GOT3 (cell line): ENCODE measurements at places on chromosomes 5 and 9.

GRCh38 chr5:5487585-5488360 lies 65.3 kb downstream of the ICE1 start:
- no peak for DNase-seq

GRCh38 chr9:33264003-33264472 lies 470 bp downstream of the BAG1 start:
- no peak for DNase-seq

DNA sequence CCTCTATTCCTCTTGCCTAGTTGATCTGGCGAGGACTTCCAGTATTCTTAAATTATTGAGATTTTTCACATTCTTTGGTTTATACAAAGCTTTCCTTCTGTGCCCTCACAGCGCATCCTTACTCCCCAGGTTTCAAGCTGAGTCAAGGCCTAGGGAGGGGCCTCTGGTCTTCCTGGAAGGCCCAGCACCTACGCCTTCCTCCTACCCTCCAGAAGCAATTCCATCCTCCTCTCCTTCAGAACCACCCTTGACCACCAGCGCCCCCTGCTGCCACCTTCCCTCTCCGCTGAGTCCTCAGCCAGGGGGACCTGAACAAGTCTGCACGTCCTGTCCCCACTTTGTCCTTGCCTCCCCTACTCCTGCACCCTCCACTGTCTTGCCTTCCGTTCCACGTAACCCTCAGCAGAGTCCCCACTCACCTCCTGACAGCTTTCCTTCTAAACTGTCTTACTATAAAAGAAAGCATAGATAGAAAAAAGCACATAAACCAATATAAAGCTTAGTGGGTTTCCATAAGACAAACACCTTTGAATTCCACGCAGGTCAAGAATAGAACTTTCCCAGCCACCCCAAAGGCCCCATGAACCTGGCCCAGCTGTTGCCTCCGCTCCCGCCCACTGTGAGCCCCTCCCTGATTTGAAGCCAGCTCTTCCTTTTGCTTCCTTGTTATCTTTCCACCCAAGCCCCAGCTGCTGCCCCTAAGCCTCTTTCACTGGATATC lies 63.0 kb upstream of the CTSL start:
- DNase-seq = no peak

DNA sequence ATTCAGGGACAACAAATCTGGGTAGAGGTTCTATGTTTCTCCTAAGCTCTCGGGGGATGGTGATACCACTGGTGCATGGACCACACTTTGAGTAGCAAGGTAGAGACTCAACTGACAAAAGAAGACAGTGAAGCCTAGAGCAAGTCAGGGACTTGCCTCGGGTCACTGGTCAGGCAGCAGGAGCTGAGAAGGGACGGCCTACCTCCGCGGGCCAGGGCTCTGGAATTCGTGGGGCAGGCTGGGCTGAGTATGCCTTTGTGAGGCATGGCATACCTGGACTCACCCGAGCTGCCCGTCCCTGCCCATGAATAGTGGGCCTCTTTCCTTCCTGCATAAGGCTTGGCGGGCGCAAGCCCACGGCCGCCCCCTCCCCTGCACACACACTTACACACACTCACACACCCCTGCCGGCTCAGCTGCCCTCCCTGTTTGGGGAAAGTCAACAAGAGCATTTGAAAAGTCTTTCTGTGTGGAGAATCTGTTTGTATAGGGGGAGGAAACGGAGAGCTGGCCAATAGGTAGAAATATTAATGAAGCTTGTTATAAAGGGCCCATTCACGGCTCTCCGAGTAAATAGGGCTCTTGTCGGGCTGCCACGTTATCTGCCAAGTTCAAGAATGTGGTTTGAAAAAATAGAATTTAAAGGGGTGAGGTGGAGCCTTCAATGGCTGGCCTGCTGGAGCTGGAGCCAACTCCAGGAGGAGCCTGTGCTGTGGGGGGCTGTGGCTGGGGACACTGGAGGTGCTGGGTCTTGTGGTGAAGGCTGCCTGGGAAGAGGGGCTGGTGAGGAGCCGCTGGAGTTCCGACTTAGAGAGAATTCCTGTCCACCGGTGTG lies 19.1 kb upstream of the KIF12 start:
- DNase-seq = no peak

DNA sequence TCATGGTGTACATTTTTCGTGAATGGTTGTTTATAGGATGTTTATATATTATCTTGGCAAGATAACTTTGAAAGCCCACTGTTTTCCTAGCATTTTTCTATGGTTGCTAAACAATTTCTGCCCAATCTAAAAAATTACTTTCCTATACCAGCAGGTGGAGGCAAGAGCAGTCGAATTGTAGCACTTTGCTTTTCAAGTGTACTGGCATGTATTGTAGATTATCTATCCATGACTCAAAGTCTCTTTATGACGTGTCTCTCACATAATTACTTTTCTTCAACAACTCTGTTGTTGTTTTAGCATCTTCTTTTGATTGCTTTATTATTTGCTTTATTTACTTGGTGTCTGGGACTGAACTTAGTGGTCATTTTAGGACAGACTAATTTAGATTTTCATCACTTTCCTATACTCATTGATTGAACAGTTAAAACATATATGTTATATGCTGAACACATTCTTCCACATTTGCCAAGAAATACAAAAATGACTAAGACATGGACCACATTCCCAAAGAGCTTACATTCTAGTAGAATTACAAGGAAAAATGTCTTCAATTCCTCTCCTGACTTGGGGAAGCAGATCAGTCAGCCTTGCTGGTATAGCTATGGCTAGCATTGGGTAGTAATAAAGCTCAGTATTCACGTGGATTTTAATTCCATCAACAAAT lies 20.7 kb downstream of the NLN start:
- DNase-seq = no peak

GRCh38 chr5:142978726-142979125 lies 208.5 kb downstream of the ARHGAP26 start:
- no peak for DNase-seq

DNA sequence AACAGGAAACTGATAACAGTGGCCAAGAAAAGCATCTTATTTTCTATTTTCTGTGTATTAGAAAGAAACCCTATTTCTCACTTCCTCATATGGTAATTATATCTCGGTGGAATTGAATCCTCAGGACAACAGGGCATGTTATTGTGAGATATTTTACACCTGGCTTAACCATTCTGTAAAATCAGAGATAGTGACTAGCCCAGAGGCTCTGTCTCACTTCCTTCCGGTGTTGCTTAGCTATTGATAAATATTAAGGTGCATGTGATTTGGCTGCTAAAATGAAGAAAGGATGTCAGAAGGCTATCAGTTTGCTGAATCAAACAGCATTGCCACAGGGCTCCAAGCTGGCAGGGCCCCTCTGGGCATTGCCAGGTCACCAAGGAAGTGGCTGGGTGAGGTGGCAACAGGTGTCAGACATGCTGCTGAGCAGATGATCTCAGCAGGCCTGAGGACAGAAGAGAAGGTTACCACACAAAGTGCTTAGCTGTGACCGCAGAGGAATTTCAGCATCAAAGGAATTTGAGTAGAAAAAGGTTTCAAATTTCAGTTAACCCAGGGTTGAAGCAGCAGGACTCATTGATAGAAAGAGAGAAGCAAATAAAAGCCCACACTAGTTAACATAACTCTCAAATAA lies 330.7 kb downstream of the PDE4D start:
- no peak for DNase-seq

GRCh38 chr9:73073337-73074175 lies 78.1 kb upstream of the ANXA1 start:
- no peak for DNase-seq

GRCh38 chr5:110264661-110265060 lies 461.8 kb downstream of the TMEM232 start:
- no peak for DNase-seq

- no peak for DNase-seq
Measured at GRCh38 chr5:40627706-40628105, 52.0 kb upstream of the PTGER4 start.

DNA sequence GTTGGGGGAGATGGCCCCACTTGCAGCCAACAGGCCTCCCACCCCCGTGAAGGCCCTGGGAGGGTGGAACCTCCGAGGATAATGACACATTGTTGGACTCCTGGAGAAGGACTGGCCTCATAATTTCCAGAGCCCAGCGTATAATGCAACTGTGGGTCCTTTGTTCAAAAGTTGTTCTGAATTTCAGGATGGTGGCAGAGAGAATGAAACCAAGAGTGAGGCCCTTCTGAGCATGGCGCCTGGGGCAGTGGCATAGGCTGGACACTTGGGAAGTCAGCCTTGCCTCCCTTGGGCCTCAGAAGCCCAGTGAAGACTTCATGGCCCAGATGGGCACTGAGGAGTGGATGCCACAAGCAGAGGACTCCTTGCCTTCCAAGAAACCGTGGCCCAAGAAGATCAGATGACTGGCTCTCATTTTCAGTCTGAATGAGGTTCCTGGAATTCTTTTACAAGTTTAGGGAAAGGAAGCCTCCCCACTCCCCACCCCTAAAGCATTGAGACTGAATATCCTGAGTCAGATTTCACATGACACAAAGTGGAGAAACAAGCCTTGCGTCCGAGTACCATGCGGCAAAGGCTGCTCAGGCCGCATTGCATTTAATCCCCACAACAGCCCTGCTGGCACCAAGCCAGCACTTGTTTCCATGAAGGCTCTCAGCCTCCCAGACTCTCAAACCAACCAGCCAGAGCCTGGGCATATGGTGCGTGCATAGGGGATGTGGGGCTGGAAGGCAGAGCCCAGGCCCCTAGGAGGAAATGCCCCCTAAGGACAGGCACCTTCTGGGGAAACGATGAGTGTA lies 96.7 kb upstream of the SMIM23 start:
- DNase-seq = no peak

DNA sequence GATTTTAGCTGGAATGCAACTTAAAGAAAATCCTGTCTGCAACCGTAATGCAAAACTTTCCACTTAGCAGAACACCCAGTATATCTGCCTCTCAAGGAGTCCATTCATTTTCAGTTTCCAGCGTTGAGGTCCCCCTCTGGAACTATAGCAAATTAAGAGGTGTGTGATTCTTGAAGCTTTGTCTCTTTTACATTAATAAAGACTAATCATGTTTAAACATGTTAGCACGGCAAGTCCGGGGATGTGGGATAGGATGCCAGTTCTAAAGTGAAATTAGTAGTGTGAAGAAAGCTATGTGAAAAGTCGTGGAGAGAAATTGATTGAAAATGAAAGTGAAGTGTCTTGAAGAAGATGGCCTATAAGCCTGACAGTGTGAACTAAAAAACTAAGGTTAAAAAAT lies 429.1 kb downstream of the NR2F1-AS1 start:
- DNase-seq = no peak

GRCh38 chr5:161212123-161212712 lies 334.3 kb downstream of the GABRB2 start:
- no peak for DNase-seq

GRCh38 chr9:135704483-135704882 lies 2.5 kb downstream of the KCNT1 start:
- no peak for DNase-seq

DNA sequence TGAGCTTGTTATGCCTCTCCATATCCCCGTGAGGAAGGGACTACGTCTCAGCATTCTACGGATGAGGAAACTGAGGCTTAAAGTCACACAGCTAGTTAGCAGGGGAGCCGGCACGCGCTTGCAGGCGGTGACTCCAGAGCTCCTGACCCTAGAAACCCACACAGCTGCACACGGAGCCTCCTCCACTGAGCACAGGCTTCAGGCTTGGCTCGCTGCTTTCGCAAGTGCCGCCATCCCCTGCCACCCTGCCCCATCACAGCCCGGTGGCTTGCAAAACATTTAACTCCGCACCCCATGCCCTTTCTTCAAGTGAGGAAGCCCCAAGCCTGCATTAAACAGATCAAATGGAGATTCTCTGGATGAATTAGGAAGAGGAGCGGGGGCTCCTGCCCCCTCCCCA lies 138.3 kb downstream of the HSD17B3 start:
- no peak for DNase-seq

DNA sequence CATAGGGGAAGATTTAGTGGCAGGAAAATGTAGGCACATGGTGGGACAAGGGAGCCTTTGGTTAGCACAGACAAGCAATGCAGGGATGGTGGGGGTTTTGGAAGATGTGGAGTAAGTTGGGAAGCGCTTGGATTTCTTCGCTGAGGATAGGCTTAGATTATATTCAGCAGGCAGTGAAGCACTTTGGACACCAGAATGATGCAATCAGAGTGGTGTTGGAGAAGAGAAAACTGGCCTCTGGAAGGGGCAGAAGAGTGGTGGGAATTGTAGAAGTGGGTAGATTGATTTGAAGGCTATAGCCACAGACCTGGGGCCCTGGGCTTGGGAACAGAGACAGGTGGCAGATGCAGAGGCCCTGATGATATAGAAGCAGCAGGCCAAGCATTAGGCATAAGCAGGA lies 28.3 kb downstream of the SLC25A48 start:
- DNase-seq = no peak

- DNase-seq = no peak
Measured at GRCh38 chr9:135447126-135447525, 32.5 kb upstream of the PPP1R26 start.

- no peak for DNase-seq
Measured at GRCh38 chr5:54883374-54884194, 101.8 kb downstream of the ESM1 start.

- no peak for DNase-seq
Measured at GRCh38 chr5:128212191-128212806, 128.7 kb downstream of the SLC12A2 start.

GRCh38 chr5:37198061-37198460 lies 51.1 kb downstream of the CPLANE1 start:
- DNase-seq = no peak

GRCh38 chr5:157913575-157913974 lies 54.6 kb upstream of the CLINT1 start:
- no peak for DNase-seq

GRCh38 chr5:139148986-139149385 lies 49.2 kb downstream of the SIL1 start:
- DNase-seq = no peak

- no peak for DNase-seq
Measured at GRCh38 chr9:121679901-121680635, 28.6 kb downstream of the DAB2IP start.

DNA sequence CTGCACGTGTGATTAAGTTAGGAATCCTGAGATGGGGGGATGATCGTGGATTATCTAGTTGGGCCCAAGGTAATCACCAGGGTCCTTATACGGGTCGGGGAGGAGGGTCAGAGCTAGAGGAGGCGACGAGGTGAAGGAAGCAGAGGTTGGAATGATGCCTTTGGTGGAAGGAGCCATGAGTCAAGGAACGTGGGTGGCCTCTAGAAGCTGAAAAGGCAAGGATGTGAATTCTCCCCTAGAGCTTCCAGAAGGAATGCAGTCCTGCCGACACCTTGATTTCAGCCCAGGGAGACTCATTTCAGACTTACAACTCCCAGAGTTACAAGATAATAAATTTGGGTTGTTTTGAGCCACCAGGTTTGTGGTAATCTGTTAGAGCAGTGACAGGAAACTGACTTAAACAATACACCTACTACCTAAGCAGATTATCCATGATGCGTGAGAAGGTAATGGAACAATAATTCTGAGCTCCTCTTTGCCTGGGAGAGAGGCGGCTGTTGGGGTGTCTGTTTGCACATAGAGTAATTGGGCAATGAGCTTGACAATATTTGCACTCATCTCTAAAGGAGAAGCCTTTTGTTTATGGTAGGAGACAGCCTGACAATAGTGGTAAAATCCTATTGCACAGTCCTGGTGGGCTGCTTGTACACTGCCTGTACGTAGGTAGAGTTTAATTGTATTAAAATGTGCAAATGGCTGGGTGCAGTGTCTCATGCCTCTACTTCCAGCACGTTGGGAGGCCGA lies 129.3 kb upstream of the IER5L start:
- no peak for DNase-seq
